ENCODE measurements at places on chromosomes 4 and X.

- DNase-seq = no peak
Observed at GRCh38 chr4:102546635-102547034, 45.5 kb downstream of the NFKB1 start.

DNA sequence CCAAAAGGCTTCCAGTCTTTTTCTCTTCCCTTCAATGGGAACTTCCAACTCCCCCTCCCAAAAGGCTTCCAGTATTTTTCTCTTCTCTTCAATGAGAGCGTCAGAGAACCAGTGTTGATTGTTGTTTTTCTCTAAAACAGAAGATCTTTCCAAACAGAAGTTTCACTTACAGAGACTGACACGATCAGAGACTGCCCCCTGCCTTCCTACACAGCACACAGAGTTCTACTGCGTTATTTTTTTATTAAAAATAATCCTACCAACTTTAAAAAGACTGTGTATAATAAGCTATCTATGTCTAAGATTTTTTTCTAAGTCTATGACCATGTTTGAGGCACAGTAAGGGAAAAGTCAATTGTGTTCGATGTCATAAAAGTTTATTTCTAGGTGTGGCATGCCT, 3.5 kb upstream of the HTR2C start:
- no peak for DNase-seq

DNA sequence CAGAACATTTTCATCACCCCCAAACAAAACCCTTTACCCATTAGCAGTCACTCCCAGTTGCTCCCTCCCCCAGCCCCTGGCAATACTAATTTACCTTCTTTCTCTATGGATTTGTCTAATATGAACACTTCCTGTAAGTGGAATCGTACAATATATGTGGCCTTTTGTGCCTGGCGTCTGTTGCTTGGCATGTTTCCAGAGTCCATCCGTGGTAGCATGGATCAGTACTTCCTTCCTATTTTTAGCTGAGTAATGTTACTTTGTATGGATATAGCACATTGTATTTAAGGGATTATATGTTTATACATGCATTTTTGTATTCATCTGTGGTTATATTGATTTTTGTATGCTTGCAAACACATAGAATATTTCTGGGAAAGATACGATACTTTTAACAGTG, 48.2 kb downstream of the PPEF1 start:
- no peak for DNase-seq

DNA sequence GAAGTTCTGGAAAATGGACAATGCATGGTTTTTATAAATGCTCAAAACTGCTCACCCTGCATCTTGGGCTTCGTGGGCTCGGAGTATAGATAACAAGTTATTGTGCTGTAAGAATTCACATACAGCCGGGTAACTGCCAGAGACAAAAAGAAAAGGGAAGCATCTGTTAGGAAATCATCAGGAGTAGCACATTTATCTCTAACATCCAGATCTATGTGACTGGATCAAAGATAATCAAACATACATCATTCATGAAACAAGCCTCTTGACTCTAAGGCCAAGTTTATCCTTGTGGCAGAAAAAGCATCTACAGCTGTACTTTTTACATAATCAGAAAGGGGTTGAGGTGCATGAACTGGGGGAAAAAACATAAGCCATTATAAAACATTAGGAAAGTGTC, 264.2 kb downstream of the PPP3CA start:
- DNase-seq = no peak

All from NCI-H226 (cell line).